ENCODE measurements at places on chromosomes 4 and X.

DNA sequence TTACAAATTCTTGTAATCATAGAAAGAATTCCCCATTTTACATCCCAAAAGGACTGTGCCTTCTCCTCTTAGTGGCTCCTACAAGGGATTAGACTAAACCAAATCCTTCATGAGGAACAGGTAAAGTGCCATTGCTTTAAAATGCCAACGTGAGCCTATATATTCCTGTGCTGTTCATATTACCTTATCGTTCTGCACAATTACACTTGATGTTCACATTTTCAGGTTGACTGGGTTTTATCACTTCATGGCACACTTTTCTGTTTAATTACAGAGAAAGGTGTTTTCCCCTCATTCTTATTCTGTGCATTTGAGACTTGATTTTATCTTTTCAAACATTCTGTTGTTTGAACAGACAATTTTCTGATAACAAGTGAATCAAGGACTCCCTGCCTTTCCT lies 645.6 kb upstream of the FTHL17 start:
- no peak for DNase-seq

- DNase-seq: no peak
Observed at GRCh38 chr4:11602606-11603340, 174.1 kb upstream of the HS3ST1 start.

DNA sequence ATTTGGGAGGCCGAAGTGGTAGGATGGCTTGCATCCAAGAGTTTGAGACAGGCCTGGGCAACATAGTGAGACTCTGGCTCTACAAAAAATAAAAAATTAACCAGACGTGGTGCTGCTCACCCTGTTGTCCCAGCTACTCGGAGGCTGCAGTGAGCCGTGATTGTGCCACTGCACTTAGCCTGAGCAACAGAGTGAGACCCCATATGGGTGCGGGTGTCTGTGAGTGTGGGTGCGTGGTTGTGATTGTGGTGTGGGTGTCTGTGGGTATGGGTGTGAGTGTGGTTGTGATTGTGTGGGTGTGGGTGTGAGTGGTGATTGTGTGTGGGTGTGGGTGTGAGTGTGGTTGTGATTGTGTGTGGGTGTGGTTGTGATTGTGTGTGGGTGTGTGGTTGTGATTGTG lies 114.6 kb downstream of the UBE2K start:
- DNase-seq: no peak

DNA sequence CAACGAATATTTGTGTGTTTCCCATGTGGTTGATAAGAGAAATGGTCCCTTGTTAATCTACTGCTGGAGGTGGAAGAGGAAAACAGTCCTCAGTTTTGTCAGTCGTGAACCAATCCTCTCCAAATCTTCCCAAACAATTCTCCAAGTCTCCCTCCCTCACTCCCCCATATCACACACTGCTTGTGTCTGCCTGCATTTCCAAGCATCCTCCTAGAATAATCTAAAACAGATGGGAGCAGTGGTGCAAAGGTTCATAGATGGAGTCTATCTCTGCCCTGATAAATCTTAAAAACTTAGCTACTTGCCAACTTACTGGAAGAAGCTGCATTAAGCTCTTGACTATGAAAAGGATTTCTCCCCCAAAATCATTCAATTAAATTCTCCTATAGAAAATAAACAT lies 43.7 kb upstream of the SH3KBP1 start:
- no peak for DNase-seq

DNA sequence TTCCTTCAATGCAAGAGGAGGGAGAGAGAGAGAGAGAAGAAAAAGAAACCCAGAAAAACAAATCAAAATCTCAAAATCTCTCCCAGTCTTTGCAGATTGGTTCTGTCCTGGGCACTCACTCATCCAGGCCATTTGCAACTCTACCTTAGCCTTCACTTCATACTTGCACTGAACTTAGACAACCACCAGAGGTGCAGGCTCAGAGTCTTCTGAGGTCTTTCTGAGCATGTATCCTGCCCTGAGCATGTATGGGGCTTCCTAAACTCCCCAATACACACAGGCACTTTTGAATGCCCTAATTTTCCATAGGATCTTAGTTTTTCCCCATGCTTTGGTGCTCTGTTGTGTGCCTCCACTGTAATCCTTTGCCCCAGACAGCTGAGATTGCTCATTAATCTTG lies 2.9 kb downstream of the CFI start:
- no peak for DNase-seq

DNA sequence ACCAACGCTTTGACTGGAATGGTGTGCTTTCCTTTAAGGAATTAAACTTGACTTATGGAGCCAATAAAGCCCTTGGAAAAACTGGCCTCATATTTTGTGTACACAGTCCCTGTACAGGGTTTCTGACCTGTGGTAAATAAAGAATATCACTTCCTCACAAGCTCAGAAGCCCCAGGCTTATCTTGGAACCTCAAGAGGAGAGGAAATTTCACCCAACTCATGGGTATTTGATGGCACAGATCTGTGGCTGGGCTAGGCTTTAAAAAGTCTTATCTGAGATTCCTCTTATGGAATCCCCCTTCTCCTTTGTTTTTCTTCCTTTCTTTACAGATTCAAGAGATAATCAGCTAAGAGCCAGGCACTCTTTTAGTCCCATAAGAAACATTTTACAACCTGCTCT lies 89.3 kb upstream of the USP38 start:
- DNase-seq: no peak

DNA sequence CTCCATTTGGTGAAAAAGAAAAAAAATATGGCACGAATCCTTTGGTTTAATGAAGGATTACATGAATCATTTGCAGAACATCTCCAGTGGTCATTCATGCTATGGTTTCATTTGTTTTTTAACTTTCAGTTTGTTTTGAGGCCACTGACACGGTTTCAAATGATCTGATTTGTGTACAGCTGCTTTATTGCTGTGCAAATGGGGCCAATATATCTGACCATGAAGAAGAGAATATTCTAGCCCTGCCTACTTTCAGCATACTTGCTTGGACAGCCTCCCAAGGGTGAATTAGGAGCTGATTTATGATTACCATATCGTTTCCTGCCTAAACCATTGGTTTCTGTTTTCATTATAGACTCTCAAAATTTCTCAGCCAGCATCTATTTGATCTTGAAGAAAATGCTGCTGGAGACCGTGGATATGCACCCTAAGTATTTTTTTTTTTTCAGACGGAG lies 30.7 kb downstream of the SPARCL1 start:
- no peak for DNase-seq

DNA sequence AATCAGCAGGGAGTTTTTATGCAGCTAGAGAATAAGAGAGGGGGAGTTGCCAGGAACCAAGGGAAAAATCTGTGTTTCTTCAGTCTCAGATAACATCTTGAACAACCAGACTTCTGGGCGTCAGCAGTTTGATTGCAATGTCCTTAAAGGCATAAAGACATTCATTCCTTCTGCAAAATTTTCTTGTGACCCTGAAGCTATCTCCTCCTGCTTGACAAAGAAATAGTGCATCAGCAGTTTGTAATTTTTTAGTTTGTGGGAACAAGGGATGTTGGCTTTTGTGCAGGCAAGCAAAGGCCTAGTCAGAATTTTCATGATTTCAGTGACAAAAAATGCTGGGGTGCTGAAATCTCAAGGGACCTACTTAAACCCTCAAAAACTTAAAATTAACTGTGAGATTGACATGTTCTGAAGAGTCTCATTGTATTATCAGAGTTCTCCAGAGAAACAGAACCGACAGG lies 125.8 kb upstream of the UNC5C start:
- no peak for DNase-seq

- peak; percentile 7 for DNase-seq
Observed at GRCh38 chrX:153583433-153583832, 15.5 kb downstream of the CCNQ start.

DNA sequence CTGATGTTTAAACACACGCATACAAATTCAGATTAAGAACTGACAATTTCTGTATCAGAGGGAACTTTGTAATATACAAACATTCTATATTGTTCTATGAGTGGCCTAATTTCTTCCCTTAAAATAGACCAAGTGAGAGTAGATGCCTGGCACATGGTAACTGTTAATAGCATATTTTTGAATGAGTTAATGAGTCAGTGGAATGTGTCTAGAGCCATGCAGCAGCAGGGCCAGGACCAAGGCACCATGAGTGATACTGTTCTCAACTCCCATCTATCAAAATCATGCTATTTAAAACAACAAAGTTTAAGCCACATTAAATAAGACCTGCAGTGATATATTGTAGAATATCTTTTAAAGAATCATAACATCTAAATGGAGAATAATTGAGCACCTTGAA lies 98.3 kb downstream of the ARHGAP24 start:
- no peak for DNase-seq

- no peak for DNase-seq
Observed at GRCh38 chr4:184397516-184398163, 76.7 kb downstream of the IRF2 start.

- DNase-seq: no peak
Observed at GRCh38 chr4:91997045-91997444, 306.7 kb upstream of the GRID2 start.

- no peak for DNase-seq
Observed at GRCh38 chr4:75973766-75974165, 17.0 kb downstream of the SDAD1 start.

GRCh38 chr4:155377276-155377675 lies 511 bp upstream of the MAP9 start:
- no peak for DNase-seq

GRCh38 chr4:78971776-78972175 lies 32.5 kb upstream of the PAQR3 start:
- no peak for DNase-seq

- no peak for DNase-seq
Observed at GRCh38 chr4:102438396-102439235, 62.5 kb upstream of the NFKB1 start.

- no peak for DNase-seq
Observed at GRCh38 chr4:113293674-113294073, 244.2 kb downstream of the ANK2 start.

DNA sequence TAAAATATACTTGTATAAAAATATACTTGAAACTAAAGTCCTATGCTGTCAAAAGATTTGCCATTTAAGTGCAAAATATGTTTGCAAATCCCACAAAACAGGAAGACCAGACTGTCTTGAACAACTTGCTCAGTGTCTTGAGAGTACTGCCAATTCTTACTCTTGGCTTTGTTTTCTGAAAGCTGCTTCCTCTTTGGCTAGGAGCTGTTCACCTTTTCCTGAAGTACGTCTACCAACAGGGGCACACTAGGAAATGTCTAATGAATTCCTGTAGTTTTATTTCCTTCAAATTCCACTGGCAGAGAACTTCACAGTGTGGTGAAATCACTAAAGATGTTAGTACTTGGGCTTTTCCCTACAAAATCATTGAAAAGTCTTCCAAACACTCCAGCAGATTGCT lies 46.4 kb upstream of the ABCG2 start:
- peak; percentile 86 for DNase-seq

DNA sequence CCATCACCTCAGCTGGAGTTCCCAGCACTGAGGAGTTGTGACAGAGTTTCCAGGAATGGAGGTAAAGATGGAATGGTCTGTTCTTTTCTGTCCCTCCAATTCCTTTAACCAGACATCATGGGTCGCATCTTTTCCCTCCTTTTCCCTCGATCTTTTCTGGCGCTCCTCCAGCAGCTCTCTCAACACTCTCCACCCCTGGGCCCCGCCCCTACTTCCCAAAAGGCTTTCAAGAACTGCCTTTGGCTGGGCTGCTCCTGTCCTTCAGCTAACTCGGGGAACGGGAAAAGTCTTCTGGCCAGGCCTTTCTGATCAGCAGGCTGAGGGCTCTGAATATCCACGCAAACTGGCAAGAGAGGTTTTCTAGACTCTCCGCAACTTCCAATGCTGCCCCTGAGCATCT lies 34.0 kb downstream of the UTP14A start:
- no peak for DNase-seq

GRCh38 chr4:142322996-142323395 lies 523.1 kb downstream of the INPP4B start:
- no peak for DNase-seq

DNA sequence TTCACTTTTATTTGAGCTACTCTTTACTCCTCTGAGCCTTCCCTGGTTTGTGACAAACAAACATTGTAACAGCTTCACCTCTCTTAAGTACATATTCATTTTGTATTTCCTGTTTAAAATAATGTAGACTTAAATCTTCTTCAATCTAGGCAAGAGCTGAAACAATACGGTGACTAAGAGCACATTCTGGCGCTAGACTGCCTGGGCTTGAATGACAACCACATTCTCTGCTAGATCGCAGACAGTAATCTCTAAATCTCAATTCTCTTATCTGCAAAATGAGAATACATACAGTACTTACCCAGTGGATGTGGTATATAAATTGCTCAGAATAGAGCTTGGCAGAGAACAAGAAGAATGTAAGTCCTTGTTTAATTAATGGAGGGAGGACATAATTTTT lies 144.8 kb downstream of the ARAP2 start:
- no peak for DNase-seq
